ENCODE measurements at places on chromosomes 2 and 18.

- no peak for DNase-seq
Measured at GRCh38 chr2:128501700-128502099, 183.0 kb upstream of the HS6ST1 start.

- DNase-seq: no peak
Measured at GRCh38 chr2:66303471-66303870, 131.5 kb upstream of the MEIS1 start.

DNA sequence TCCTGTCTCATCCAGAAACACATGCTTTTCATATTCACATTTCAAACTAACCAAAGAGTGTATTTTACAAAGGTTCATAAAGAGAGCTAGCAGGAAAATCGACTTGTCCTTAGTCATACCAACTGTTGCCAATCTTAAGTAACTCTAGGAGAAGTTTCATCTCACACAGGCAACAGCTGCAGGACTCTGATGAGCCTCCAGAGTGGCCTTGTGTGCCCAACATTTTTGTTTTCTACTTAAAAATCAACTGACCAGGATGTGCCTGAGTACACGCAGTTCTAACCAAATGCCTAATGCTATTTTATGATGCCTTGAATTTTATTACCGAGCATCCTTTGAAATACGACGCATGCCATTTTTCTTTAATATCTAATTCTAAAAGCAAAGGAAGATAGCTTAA is 595.9 kb upstream of the LRRTM4 start:
- no peak for DNase-seq

- no peak for DNase-seq
Measured at GRCh38 chr2:200677721-200678532, 92.1 kb downstream of the AOX1 start.

DNA sequence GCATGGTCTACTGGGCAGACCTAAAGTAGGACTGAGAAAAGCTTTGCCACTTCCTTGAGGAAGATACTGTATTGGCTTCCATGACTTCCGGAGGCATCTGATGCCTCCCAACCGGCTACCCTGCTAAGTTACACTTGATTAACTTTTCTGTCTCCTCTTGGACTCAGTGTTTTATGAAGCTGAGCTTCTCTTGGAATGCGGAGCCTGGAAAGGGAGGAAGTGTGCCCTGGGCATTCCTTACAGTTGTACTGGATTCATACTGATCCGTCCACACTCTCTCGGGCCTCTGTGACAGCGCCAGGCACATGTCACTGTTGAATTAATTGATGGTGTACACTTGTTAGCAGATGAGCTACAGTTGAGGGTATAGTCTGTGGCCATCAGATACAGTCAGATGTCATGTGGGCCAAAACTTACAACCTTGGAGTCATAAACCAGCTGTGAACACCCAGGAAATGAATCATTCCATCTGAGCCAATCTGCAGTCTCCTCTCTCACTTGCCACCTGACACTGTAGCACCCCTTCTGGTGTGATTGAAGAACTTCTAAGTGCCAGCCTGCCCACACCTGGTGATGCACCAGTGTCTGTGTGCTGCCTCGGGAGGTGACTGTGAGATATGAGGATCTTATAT is 122.5 kb downstream of the FHOD3 start:
- no peak for DNase-seq

- no peak for DNase-seq
Measured at GRCh38 chr2:47899915-47900816, 6.1 kb downstream of the FBXO11 start.

- no peak for DNase-seq
Measured at GRCh38 chr2:216648105-216648504, 14.9 kb downstream of the IGFBP2 start.

GRCh38 chr2:102417946-102418345 is 5.0 kb upstream of the IL18RAP start:
- DNase-seq: no peak

DNA sequence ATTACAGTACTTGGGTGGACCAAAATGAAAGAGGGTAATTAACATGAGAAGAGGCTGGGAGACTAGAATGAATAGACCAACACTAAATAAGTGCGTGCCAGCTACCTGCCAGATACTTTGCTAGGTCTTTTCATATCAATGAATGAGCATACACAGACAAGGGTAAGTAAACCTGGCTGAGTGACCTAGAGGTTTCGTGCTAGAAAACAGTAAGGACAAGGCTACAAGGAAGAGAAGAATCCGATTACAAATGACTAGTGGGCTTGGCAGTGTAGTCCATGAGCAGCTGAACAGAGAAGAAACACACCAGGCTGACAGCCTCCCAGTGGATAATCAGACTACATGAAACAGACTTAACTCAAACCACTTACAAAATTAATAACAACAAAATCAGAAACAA is 64.6 kb downstream of the THADA start:
- no peak for DNase-seq

DNA sequence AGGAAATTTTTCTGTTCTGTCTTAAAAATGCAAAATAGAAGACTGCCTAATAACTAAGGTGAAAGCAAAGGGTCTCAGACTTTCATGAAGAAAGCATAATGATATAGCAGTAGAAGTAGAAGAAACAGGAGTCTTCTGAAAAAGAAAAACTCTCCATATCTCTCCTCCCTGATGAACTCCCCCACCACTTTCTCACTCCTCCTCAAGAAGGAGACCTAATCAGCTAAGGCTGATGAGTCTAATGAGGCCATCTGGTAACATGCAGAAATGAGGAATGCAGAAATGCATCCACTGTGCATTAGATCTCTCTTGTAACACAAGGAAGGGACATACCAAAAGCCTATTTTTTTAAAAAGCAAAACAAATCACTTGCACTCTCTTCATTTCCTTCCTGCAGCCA is 273.7 kb upstream of the UBE2E3 start:
- no peak for DNase-seq

GRCh38 chr2:109516445-109517117 is 97.2 kb downstream of the SEPTIN10 start:
- DNase-seq: no peak

DNA sequence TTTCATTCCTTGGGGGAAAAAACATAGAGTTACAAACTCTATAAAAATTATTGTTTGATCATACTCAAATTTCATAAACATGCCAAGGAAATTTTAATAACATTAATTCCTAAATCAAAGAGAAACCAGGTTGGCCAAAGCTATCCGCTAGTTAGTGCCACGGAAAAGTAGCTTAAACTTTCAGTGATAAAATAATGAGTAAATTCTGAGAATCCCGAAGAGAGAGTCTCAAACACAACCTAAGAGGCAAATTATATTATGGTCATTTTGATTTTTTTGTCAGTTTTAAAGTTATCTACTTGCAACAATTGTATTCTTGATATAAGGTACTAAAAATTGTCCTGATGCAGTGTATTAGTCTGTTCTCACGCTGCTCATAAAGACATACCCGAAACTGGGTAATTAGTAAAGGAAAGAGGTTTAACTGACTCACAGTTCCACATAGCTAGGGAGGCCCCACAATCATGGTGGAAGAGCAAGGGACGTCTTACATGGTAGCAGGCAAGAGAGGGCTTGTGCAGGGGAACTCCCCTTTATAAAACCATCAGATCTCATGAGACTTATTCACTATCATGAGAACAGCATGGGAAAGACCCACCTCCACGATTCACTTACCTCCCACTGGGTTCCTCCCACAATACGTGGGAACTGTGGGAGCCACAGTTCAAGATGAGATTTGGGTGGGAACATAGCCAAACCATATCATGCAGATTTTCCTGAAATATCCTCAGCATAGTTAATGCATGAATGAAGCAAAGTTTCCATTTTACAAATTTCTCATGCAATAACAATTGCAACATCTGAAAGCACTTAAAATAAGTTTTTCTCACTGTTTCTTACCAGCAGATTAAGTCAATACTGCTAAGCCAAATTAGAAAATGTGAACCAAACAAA is 205.9 kb upstream of the STK17B start:
- DNase-seq: no peak

- no peak for DNase-seq
Measured at GRCh38 chr2:197328461-197328860, 17.9 kb upstream of the ANKRD44 start.

GRCh38 chr2:43426305-43427031 is 169.4 kb downstream of the THADA start:
- DNase-seq: peak; percentile 92

GRCh38 chr2:95158891-95159619 is 593 bp downstream of the ZNF514 start:
- DNase-seq: no peak

- no peak for DNase-seq
Measured at GRCh38 chr2:166727095-166727494, 161.2 kb upstream of the XIRP2 start.

DNA sequence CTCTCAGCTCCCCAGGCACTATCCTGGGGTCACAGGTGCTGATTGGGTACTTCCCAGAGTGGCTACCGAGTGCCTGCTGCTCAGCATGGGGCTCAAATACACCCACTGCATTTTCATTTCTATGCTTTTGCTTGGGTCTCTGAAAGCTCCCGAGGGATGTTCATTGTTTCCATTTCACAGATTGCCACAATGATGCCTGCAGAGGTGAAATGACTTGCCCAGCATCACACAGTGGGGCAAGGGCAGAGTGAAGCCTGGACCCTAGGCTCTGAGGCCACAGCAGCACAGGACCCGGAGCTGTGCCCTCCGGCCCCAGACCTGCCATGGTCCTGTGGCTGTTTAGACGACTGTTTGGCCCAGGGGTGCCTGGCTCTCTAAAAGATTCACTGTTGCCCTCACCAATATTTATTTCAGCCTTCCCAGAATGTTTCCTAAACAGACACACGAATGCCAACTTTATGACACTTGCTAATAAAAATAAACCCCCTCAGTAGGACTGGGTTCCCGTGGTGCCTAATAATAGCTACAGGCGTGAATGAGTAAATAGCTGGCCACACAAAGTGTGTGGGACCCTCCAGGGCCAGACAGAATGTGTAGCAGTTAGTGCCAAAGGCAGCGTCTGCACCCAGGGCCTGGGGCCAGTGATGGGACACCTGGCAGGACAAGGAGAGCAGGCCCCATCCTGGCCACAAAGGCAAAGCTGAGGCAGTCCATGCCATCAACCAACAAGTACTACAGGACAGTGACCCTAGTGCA is 11.5 kb upstream of the ST8SIA5 start:
- no peak for DNase-seq

Data from non-pigmented ciliary epithelial cell (primary cell).